ENCODE measurements at places on chromosomes 11 and 22.

DNA sequence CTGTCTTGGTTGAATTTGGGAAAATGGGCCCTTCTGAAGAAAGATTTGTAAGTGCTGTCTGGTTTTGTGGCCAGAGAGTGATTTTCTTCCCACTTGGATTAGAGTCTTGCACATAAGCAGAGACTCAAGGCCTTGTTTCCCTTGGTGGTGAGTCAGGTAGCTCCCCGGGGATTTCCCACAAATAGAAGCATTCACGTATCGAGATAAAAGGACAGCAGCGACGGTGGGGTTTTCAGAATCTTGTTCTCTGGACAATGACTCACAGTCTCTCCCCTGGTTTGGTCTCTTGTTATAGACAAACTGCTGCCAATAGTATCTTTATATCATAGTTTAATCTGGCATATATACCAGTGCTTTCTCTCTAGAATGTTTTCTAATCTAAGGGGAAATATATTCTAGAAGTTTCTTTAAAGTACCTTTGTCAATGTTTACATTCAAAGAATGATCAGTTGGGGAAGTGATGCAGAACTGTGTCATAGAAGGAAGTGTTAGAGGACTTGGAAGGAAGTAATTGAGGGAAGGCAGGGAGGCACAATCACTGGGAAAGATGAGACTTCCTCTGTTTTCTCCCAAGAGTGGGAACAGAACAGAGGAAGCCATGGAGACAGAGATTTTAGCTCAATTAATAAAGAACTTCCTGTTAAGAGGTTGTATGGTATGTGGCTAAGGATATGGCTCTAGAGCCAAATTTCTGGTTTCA lies 18.1 kb downstream of the POLA2 start:
- DNase-seq = no peak

GRCh38 chr22:37358917-37359316 lies 68.4 kb downstream of the ELFN2 start:
- DNase-seq = no peak

GRCh38 chr11:122666743-122667142 lies 11.2 kb downstream of the UBASH3B start:
- no peak for DNase-seq

GRCh38 chr11:45267052-45267451 lies 19.1 kb downstream of the SYT13 start:
- DNase-seq = no peak

- no peak for DNase-seq
Observed at GRCh38 chr11:117073539-117073938, 24.7 kb downstream of the SIK3 start.

DNA sequence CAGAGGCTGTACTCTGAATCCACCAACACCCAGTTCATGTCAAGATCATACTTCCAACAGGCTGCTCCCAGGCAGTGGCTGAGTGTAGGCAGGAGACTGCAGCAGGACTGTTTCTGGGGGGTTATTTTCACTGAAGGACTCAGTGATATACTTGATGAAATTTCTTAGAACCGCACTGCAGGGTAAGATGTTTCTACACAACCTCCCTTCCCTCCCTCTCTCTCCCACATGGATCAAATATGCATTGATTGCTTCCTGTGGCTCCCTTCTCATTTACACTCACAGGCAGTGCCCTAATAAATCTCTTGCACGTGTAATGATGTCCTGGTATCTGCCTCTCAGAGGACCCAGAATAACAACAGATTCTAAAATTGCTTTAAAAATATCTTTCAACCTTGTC lies 251.3 kb upstream of the CCDC179 start:
- DNase-seq = no peak

DNA sequence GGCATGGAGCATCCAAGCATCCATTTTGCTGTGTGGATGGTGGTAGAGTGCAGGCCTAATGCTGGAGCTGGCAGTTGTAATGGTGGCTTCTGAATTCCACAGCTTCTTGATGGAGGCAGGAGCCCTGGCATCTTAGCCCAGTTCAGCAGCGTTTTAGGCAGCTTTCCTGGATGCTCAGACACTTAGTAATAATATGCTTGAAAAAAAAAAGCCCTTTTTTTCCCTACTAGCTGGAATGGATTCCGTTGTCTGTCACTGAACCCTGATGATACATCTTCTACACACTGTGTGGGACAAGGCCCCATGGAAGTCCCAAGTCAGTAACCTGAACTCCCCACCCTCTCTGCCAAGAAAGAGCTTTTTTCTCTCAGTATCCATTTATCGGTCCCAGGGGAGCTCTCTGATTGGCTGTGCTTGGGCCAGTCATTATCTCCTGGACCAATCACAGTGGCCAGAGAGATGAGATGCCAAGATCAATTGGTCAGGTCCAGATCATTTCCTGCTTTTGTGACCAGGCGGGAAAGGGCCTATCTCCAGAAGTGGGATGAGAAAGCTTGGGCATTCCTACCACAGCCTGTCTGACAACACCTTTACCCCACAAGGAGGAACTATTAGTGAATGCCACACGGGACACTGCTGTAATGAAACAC lies 34.2 kb downstream of the MCM5 start:
- DNase-seq = no peak

GRCh38 chr22:29715705-29716104 lies 4.1 kb upstream of the CABP7 start:
- no peak for DNase-seq

- DNase-seq = no peak
Observed at GRCh38 chr22:39686776-39687525, 116.4 kb downstream of the CACNA1I start.

All from C1 segment of cervical spinal cord (tissue), 14 donors.